ENCODE measurements at places on chromosomes 5 and 9.
A peak's percentile ranks its signal among the peaks of the same experiment; 100 is the strongest.

GRCh38 chr9:113481176-113481787 lies 17.8 kb downstream of the RGS3 start:
- DNase-seq: no peak

- DNase-seq: no peak
Observed at GRCh38 chr9:456365-456764, 241.7 kb downstream of the DOCK8 start.

- no peak for DNase-seq
Observed at GRCh38 chr5:64566310-64566916, 60.6 kb downstream of the RGS7BP start.

GRCh38 chr5:176677209-176677939 lies 30.1 kb downstream of the TSPAN17 start:
- DNase-seq: no peak

DNA sequence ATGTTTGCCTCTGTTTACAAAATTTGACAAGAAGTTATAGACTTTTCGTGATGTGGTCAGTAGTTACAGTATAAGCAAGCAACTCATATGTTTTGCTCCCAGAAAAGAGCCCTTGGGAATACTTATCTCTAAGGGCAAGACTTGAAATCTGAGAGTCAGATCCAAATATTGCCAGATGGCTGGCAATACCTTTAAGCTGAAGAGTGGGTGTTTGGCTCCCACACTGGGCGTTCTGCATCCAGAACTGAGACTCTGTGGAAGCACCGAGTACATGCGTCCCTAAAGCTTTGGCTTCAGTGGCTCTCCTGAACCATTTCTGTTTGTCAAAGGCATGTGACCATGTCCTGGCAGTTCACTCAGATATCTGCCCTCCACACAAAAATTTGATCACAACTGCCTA lies 194.1 kb downstream of the DCP2 start:
- DNase-seq: no peak

- no peak for DNase-seq
Observed at GRCh38 chr5:98769210-98769958, 4.1 kb upstream of the RGMB start.

DNA sequence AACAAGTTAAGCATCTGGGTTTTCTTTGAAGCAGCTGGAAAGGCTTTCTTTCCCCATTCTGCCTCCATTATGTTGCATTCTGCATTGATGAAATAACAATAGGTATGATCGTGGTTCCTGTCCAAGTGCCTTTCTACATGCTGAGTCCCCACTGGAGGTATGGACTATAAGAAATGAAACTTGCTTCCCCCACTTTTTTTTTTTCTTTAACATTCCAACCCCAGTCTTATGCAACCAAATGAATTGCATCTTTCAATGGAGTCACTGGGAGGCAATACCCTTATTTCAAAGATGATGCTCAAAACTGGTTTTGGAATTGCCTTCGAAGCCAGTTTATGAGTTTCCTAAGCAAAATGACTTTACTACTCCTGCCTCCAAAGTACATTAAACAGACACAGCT lies 58.9 kb downstream of the ARSB start:
- no peak for DNase-seq

DNA sequence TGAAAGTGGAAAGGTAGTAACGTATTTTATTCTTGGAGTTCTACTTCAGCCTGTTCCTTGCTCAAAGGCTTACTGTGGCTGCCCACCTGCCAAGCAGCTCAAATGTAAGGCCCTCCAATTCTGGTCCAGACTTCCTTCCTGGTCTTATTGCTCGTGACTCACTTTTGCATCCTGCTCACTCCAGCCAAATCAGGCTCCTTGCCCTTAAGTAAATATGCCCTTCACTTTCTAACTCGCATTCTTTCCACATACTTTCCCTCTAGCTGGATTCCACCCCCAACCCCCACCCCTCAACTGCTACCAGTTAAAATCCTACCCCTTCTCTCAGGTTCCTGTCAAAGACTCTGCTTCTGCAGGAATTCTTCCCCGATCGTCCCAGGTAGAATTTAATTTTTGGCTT lies 96.6 kb downstream of the GALNT10 start:
- DNase-seq: peak; percentile 13

- peak; percentile 67 for DNase-seq
Observed at GRCh38 chr9:129412814-129413536, 207.9 kb downstream of the C9orf50 start.

GRCh38 chr9:90423661-90424193 lies 218.9 kb downstream of the DIRAS2 start:
- DNase-seq: no peak

DNA sequence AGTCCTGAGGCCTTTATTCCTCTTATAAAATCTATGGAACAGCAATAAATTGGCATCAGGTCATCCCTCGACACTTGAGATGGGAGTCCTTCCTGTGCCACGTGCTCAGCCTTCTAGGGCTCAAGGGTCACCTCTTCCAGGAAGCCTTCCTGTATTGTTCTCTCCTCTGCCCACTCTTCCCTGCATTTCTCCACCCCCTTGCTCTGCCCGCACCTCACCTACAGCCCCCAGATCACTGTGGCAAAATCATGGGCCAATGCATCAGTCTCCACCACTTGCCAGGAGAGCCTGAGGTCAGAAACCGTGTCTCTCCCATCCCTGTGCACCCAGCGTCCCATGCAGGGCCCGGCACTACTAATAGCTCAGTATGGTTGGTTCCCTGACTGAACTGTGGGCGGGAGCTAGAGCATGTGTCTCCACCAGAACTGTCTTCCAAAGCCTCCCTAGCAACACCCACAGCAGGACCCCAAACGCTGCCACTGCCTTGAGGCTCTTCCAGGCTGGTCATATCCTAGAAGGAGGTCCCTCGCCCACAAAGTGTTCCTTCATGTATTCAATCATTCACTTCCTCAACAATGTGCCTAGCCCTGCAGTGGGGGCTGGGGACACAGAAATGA lies 13.5 kb downstream of the DUSP1 start:
- no peak for DNase-seq

GRCh38 chr5:160039810-160040470 lies 31.0 kb downstream of the TTC1 start:
- DNase-seq: no peak

DNA sequence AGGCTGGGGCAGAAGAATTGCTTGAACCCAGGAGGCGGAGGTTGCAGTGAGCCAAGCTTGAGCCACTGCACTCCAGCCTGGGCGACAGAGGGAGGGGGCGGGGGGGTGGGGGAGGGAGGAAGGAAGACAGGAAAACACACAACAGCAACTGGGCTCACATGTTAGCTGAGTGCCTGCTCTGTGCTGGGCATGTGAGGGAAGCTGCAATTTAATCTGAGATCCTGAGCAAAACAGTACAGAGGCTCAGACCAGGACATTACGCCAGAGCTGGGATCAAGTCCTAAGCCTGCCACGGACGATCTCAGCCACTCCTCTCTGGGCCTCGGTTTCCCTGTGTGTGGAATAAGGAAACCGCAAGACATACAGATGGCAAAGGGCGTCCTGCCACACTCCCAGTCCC lies 119.1 kb downstream of the VAV2 start:
- DNase-seq: no peak

DNA sequence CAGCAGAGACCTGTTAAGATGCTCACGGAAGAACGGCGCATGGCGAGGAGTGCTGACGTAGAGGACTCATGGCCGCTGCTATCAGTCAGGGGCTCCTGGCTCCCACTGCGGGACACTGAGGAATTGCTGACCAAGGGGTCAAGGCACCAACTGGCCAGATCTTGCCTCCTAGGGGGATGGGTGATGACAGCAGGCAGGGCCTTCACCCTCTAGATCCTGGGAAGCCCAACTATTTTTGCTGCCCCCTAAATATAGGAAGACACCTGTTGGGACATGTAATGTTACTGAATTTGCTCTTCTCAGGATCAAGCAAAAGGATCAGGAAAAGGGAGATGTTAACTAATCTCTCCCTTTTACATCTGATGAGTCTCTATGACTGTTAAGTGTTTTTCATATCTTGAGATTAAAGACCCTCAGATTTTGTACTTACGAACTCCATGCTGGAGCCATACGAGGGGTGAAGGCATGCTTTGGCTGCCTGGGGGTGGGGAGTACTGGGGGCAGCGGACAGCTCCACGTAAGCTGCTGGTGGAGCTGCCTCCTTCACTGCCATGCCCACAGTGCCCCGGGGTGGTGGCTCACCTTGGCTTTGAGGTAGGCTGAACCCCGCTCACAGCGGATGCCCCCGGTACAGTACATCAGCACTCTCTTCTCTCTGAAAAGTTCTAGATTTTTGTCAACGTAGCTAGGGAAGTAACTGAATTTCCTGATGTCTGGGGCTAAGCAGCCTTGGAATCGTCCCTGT lies 28.1 kb downstream of the TSTD2 start:
- no peak for DNase-seq

DNA sequence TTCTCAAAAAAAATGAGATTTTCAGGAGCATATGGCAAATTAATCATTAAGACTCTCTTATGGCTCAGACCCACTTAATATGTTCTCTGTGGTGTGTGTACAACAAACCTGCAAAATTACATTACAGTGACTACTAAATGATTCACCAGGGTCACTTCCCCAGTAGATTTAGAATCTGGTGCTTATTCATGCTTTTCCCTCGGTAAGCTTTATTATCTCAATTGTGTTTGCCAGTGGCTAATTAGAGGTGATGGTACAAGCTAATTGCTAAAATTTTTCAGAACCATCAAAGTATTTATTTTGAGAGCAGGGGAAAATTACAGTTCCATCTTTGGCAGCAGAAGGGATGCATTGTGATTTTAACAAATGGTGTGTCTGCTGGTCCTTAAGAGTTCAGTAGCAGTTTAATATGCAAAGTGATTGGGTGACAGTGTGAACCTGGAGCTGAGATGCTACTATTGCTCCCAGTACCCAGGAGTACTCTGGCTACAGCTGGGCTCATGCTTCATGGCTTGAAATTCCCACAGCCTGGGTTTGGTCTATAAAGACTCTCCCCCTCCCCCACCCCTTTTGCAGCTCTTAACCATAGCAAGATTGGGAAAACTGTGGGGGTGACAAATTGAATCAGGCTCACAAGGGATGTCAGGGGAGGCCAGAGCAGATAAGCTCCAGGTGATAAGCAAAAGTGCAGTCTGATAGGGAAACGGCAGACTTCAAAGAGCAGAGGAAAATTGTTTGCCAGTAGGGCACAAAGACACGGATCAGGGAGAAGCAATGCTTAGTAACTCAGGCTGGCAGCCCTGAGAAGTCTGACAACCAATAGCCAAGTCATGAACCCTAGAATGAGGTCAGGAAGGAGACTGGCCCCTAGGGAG lies 92.8 kb upstream of the RAD23B start:
- DNase-seq: no peak

DNA sequence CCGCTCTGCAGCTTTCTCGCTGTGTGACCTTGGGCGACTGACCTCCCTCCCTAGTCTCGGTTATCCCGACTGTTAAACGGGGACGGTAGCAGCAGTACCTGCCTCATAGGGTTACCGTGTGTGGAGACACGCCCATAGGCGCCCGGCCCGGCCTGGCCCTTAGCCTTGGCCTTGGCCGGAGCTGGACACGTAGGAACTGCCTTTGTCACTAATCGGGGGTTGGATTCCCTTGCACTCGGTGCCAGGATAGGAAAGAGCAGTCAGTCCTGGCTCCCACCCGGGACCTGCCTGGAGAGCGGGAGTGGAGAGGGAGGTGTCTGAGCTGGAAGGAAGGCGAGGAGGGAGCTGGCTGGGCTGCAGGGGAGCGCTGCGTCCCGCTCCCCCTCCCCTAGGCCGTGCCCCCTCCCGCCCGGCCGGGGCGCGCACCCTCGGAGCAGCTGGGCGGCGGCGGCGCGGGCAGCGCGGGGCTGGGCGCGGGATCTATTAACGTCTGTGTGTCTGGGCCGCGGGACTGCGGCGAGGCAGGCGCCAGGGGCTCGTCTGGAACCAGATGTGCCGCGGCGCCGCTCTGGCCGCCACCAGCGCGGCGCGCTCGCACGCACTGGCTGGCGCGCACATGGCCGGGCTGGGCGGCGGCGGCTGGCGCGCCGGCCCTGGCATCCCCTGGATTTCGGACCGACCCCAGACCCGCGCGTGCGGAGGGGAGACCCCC lies 31.7 kb downstream of the PRRX2 start:
- DNase-seq: peak; percentile 75

GRCh38 chr5:155472780-155473179 lies 459.2 kb downstream of the KIF4B start:
- DNase-seq: no peak

DNA sequence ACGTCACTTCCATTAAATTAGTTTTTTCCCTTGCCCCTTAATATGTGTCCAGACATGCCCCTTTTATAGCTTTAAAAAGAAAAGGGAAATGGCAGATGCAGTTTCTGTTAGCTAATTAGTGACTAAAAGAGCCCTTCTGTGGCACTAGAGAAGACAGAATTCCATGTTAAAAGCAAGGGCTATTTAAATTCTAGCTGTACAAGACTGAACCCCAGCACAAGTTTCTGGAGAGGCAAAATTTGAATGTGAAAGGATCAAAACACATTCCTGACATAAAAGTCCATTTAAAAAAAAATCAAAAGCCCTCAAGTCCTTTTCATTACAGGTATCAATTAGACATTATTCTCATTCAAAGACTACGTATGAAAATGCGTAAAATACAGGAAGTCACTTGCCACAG lies 78.7 kb downstream of the HAPLN1 start:
- no peak for DNase-seq

DNA sequence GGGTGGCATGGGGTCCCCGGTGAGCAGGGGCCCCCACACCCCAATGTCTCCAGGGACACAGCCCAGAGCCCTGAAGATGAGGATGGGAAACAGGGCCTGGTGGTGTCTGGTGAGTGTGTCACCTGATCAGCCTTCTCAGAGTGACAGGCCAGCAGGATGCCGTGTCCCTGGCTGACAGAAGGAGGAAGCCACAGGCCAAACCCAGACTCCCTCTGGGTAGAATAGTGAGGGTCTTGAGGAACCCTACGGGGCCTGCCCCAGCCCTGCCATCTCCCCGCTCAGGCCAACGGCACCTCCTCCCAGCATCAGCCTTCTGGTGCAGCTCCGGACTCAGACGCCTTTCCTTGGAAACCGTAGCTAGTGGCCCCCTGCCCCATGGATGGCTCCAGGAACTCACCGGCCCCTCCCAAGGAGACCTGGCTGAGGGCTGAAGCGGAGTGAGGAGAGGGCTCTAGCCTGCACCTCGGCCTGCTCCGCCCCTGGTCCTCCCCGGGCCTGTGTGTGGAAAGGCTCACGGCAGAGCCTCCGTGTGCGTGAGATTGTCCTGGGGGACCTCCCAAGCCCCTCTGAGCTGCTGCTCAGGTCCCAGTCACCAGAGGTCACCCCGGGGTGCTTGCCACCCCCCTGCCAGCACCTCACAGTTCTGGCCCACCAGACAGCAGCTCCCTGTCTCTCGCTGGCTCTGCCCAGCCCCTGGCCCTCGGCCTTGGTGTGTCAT lies 6.0 kb downstream of the RALGDS start:
- DNase-seq: no peak

DNA sequence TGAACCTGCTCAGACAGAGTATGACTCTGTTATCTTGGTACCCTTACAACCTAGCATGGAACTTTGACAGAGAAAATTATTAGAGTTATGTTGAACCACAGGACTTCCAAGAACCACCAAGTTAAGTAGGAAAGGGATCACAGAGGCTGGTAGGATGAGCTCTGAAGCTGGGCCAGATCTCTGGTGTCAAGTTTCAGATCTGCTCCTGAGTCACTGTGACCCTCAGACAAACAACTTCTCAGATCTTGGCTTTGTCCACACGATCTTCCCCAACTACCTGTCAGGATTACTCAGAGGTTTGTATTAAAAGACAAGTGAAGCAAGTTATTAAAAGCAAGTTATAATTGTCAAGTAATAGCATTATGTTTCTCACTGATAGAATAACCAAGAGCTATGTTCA lies 189.0 kb downstream of the SEC61B start:
- no peak for DNase-seq

- no peak for DNase-seq
Observed at GRCh38 chr9:113152699-113153098, 1.9 kb downstream of the SLC31A2 start.

GRCh38 chr5:126004636-126005035 lies 418.6 kb upstream of the GRAMD2B start:
- DNase-seq: no peak

- no peak for DNase-seq
Observed at GRCh38 chr5:130868186-130868840, 296.7 kb downstream of the HINT1 start.
